A549 treated with ZK216348 at 1 μM for 4 hours (cell line): ENCODE measurements at places on chromosomes 2 and 18. TPM values are rescaled to one million over a fixed set of nuclear protein-coding genes. Genes with fewer than 3 reads are reported as not detected.

ZNF804A gene
- not detected in 5 replicates for total RNA-seq

POMC gene
- not detected in 5 replicates for total RNA-seq

ADAM23 gene
- 9.1 to 12.6 TPM (median 10.1 TPM) in 5 replicates for total RNA-seq

NEURL3 gene
- total RNA-seq = 0.82 to 1.2 TPM (median 1.0 TPM) in 5 replicates

SP140 gene
- total RNA-seq = 0.22 to 0.39 TPM in 2 of 5 replicates, not detected in the others

MSH2 gene
- total RNA-seq = 31.9 to 46.3 TPM (median 39.3 TPM) in 5 replicates

GYPC gene
- total RNA-seq = not detected in 5 replicates

NAT8 gene
- not detected in 5 replicates for total RNA-seq

SP9 gene
- 1.6 to 3.2 TPM (median 2.9 TPM) in 5 replicates for total RNA-seq

ACTG2 gene
- 0.12 to 0.38 TPM (median 0.13 TPM) in 3 of 5 replicates, not detected in the others for total RNA-seq

PFN4 gene
- 1.0 to 1.3 TPM (median 1.1 TPM) in 5 replicates for total RNA-seq

CAPN13 gene
- total RNA-seq = 0.27 to 0.39 TPM in 2 of 5 replicates, not detected in the others
